ENCODE measurements at places on chromosomes 13 and 19.

GRCh38 chr13:31207661-31208552 is 8.1 kb downstream of the B3GLCT start:
- DNase-seq, result no peak

- no peak for DNase-seq
Observed at GRCh38 chr19:768424-768823, 17.5 kb downstream of the MISP start.

GRCh38 chr13:111915104-111915551 is 151.8 kb upstream of the SOX1 start:
- DNase-seq, result no peak

DNA sequence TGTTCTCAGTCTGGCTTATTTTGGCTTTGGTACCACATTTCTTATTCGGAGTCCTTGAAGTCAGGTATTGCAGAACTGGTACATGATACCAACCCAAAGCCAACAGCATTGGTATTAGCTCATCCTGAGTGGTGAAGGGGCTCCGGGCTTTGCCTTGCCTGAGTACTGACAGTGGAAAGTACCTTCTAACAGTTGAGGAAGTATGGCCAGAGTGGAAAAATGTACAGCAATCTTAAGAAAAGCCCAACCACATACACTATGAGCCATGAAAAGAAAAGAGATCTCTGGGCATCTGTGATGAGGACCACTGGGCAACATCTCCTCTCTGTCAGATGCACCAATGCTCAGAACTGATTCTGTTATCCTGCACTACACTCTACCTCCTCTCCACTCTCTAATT is 8.3 kb downstream of the LCP1 start:
- no peak for DNase-seq

DNA sequence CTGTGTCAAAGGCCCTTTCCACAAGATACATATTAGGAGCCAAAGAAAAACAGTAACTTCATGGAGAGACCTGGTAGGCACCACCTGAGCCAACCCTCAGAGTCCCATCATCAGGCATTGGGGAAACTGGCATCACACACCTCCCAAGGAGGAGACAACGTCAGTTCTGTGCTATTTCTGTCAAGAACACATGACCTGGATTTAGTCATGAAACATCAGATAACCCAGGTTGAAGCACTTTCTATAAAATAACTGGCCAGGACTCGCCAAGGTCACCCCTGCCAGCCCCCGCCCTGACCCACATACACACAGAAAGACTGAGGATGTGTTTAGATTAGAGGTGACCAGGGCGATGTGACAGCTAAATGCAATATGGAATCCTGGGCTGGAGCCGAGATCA is 35.6 kb downstream of the COL4A1 start:
- no peak for DNase-seq

- DNase-seq, result no peak
Observed at GRCh38 chr13:80235166-80235966, 105.6 kb downstream of the SPRY2 start.

DNA sequence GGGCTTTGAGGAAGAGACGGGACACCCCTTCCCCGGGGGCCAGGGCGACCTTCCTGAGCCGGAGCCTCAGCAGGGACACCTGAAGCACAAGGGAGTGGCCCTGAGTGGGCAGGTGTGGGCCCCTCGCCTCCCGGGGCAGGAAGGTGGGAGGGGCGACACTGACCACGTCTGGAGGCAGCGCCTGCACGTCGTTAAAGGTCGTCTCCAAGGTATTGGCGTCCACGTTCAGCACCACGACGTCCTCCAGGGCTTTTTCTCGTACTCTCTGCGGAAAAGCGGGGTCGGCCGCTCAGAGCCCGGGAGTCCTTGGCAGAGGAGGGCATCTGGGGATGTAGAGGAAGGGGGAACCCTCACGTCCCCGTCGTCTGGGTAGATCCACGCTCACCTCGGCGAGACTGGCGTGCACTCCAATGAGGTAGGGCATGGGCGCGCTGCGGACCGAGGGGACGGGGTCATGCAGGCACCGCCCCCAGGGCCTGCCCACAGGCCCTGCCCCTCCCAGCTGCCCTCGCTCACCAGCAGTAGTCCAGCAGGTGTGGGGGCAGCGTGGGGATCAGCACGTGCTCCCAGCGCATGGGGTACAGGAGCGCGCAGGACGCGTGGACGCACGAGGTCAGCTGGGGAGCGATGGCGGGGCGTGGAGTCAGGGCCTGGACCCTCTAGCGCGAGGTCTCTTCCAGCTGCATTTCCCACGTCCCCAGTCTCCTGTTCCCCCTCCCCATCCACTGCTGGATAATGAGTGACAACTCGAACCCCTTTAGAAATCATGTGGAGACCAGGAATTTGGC is 6.1 kb downstream of the DENND1C start:
- DNase-seq, result no peak

- DNase-seq, result no peak
Observed at GRCh38 chr19:54137699-54138488, at the start of gene CNOT3. CNOT3 (plus strand) TSS chr19:54137762; CDS start chr19:54142979, 5,217 bp downstream.

GRCh38 chr13:79051472-79051871 is 354.6 kb downstream of the RBM26 start:
- DNase-seq, result no peak

- no peak for DNase-seq
Observed at GRCh38 chr19:38073841-38074685, 150.0 kb downstream of the DPF1 start.

DNA sequence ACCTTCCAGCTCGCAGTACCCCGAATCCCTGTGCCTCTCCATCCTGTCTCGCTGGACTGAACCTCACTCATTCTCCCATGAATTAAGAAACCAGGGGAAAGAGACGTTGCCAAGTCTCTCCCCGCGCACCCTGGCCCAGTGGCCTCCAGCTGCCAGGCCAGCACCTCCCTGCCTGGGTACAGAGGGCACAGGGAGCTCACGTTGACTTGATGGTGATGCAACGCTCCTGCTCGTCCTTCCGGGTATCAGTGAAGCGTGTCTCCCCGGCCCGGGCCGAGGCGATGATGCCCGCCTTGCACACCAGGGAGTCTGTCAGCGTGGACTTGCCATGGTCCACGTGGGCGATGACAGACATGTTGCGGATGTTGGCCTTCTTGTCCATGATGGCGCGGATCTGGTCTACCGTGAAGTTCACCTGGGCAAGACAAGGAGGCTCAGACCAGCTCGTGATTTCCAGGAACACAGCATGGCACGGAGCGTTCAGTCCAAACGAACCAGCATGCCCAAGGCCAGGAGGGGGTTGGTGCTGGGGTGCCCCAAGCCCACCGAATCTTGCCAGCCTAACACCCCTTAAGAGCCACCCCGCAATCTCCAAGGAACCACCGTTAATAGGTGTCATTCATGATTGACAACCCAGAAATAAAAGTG is 1.2 kb downstream of the EEF2 start:
- DNase-seq, result no peak
